ENCODE measurements at places on chromosomes 5 and 9. TPM values are rescaled to one million over a fixed set of nuclear protein-coding genes. Genes with fewer than 3 reads are reported as not detected.

SLC46A2 gene
- not detected for total RNA-seq

TXNDC8 gene
- not detected for total RNA-seq

GRCh38 chr5:153515301-153515700, 24.8 kb downstream of the GRIA1 start:
- DNase-seq: no peak

- DNase-seq: no peak
Observed at GRCh38 chr5:170585273-170585948, 81.6 kb downstream of the KCNIP1 start.

TIFAB gene
- not detected for total RNA-seq

AFAP1L1 gene
- total RNA-seq: 93.0 TPM

GRCh38 chr9:132731230-132731629, 61.0 kb downstream of the GTF3C4 start:
- DNase-seq: no peak

DNA sequence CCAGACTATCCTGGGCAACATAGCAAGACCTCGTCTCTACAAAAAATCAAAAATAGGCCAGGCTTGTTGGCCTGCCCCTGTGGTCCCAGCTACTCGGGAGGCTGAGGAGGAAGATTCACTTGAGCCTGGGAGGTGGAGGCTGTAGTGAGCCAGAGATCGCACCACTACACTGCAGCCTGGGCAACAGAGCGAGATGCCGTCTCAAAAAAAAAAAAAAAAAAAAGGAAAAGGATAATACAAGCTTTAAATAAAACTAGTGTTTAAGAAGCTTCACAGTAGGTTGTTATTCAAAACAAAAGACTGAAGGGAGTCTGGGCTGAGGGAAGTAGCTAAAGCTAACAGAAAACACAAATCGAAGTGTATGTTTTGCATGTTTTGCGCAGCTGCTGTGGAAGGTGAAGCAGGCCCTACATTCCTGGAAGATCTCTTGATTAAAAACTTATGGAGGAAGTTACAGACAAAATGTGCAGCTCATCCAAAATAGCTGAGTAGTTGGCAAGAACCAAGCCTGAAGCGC, 581 bp upstream of the C9orf40 start:
- no peak for DNase-seq

GRCh38 chr9:115189686-115190085, 71.7 kb upstream of the TNC start:
- no peak for DNase-seq

DNA sequence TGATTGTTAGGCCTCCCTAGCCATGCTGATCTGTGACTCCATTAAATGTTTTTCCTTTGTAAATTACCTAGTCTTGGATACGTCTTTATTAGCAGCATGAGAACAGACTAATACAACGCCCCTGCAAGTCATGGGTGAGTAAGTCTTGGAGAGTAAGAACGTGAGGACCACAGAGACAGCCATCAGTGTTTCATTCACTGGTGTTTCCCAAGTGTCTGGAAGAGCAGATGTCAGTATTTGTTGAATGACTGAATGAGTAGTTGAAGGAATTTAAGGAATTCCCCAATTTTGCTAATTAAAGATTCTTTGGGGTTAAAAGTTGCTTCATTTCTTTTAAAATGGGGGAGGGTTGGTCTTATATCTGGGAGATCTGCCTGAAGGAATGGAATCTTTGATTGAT, 178.8 kb downstream of the TRIO start:
- DNase-seq: no peak

- DNase-seq: no peak
Observed at GRCh38 chr9:113817171-113817570, 58.9 kb upstream of the ZNF618 start.

DNA sequence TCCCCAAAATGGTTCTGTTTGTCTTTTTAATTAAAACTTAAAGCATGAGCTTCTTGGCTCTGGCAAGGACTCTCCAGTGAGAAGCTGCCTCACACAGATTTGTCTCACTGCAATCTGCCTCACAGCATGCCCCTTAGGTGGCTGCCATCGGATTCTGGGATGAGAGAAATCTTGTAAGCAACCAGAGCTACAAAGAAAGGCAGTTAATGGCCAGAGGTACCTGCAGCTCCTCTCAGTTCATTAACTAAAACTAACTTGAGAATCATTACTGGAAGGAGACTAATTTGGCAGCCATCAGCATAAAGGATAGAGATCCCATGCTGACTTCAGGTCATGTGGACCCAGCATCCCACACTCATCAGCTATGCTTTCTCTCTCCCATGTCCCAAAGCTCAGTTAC, 220.6 kb upstream of the DMAC1 start:
- DNase-seq: no peak

- DNase-seq: no peak
Observed at GRCh38 chr5:55524816-55525215, 9.9 kb downstream of the PLPP1 start.

ZNF883 gene
- 1.2 TPM for total RNA-seq

FER gene
- 28.5 TPM for total RNA-seq

GRCh38 chr5:119358530-119358900, 2.7 kb downstream of the TNFAIP8 start:
- no peak for DNase-seq

DNA sequence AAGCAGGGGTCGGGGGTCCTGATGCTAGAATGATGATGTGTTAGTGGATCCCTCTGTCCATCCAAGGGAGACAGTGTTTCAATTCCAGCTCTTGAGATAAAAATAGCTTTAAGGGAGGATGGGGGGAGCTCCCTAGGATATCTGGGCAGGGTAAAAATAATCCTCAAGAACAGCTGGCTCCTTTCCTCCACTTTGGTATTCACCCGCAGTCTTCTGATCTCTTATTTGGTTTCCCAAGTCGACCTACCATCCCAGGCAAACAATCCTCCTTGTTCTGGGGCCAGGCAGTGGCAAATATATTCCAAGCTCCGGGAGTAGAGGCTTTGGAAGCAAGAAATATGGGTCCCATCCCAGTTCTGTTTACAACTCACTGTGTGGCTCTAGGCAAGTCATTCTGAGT, 14.5 kb upstream of the COL27A1 start:
- DNase-seq: no peak

DNA sequence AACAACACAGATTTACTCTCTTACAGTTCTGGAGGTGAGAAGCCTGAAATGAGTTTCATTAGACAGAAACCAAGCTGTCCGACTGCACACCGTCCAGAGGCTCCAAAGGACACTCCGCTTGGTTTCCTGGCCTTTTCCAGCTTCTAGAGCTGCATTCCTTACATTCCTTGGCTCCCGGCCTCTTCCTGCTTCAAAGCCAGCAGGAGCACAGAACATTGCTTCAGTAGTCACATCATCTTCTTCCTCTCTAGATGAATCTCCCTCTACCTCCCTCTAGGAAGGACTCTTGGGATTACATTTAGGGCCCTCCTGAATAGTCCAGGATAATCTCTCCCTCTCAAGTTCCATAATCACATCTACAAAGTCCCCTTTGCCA, 213.3 kb downstream of the CDK5RAP2 start:
- DNase-seq: no peak

ACTBL2 gene
- not detected for total RNA-seq

GRCh38 chr5:32531885-32532520, 53.4 kb upstream of the SUB1 start:
- no peak for DNase-seq

PAEP gene
- total RNA-seq: not detected

DNA sequence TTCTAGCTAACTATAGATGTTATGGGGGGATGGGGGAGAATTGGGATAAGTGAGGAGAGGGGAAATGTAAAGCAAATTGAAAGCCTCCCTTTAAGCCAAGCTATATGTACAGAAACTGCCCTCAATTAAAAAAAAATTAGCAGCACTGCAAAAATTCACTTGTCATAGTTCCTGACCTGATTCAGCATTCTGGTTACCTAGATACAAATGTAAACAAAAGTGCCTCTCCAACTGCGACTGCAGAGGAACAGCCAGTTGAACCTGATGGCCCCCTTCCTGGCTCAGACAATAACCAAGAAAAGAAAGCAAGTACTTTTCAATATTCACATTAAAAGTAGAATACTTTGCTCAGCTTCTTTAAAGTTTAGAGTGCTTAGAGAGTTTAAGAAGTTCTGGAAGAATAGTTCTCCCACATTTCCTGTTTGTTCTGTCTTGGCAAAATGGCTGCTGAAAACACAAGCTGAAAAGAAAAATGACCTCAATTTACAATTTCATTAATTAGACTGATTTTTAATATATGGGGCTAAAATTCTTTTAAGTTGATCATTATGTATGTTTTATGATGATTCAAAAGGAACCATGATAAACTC, 1.5 kb downstream of the FAM81B start:
- DNase-seq: no peak

GRCh38 chr5:74052441-74053221, 426.6 kb downstream of the ARHGEF28 start:
- no peak for DNase-seq

GRCh38 chr9:81259896-81260295, 429.5 kb downstream of the TLE1 start:
- DNase-seq: no peak

DNA sequence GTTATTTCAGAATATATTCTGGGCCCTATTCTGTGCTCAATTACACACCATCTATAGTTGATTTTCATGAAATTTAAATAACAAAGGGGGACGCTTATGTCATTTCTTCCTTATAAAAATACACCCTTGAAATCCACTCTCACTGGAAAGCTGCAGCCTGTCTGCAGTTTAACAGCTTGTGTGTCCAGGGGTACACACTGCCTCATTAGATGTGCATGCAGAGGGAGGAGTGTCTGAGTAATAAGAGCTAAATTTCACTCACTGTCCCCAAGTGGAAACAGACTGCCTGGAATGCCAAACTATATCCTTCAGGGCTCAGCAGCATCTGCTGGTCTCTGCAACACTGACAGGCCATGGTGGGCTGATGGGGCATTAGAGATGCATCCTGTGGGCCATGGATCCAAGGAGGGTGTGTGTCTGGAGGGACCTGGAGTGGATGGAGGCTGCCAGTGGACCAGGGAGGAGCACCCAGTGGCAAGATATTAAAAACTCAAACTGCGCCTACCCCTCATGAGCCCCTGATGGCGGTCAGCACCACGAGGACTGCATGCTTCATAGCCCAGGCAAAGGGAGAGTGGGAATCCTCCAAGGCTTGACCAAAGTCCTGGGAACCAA, 15.8 kb upstream of the TIFAB start:
- DNase-seq: no peak

GRCh38 chr5:109905906-109906305, 216.2 kb downstream of the MAN2A1 start:
- no peak for DNase-seq

DNA sequence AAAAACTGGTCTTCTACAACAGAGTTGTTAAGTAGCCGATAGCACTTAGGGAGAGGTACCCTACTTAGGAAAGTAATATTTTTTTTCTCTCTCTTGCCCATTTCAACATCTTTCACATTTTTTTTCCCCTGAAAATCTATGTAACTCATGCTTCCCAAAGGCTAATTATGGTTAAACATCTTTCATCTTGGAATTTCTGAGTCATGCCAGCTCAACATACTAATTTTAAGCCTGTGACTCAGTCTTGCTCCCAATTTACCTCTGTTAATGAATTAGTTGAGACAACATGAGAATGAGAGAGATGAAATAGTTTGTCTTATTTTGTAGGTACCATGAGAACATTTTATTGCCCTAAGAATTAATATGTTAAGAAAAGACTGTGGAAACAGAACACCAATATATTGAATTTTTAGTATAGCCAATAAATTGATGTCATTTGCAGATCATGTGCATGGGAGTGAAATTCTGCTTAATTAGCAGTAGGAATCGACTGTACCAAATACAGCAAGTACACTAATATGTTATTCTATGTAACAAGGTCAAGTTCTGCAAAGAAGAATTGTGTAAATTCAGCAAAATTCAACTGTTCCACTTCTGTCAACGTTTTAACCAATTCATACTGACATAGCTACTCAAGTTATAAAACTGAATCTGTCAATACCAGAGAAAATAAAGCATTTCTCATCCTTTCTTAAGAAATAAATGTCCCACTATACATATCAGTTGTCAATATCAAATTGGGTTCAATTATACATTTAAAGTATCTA, 550.0 kb downstream of the PTPRD start:
- DNase-seq: no peak

RGS3 gene
- 18.0 TPM for total RNA-seq

SPATA31A3 gene
- not detected for total RNA-seq

DNA sequence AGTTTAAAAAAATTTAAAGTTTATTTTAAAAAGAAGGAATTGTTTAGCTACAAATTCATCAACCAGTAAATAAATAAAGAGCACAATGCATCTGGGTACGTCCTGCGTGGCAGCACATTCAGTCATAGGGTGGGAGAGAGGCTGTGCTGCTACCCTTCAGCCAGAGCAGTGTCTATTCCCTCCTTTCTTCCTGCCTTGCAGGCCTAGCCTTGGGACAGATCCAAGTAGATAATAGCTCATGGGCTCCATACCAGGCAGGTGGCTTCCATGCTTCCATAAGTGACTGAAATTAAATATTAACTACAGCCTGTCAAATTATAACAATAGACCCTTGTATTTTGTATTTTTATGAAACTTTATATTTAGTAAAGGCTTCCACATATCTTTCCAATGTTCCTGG, 408.3 kb upstream of the RGMB start:
- no peak for DNase-seq

TLX3 gene
- not detected for total RNA-seq

DNA sequence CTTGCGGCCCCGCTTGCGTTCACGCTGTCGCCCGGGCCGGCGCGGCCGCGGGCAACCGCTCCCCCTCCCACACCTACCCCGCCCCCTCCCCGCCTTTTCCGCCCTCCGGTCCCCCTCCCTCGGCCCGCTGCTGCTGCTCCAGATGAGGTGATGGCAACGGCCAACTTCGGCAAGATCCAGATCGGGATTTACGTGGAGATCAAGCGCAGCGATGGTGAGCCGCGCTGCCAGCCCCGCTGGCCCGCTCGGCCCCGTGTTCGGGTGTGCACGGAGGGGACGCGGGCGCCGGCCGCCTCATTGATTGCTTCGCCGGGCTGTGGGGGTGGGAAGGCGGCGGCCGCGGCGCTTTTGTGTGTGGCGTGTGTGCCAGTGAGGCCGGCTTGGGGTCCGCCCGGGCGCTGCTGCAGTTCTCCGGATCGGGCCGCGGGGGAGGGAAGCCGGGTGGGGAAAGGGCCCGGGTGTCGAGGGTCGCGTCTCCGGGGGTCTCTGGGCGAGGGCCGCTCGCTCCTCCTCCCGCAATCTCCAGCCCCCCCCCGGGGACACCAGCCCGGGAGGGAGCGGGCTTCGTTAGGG, 403 bp downstream of the KIF2A start:
- peak; percentile 47 for DNase-seq

GABRA1 gene
- total RNA-seq: not detected

EGFL7 gene
- 169 TPM for total RNA-seq

- no peak for DNase-seq
Observed at GRCh38 chr9:108156270-108156998, 666.9 kb upstream of the KLF4 start.

C9orf152 gene
- not detected for total RNA-seq

ERAP2 gene
- total RNA-seq: 18.6 TPM

NAIP gene
- 35.0 TPM for total RNA-seq

RASEF gene
- 2.4 TPM for total RNA-seq

GRCh38 chr9:135969064-135969683, 8.0 kb upstream of the UBAC1 start:
- DNase-seq: no peak

- DNase-seq: no peak
Observed at GRCh38 chr9:37187292-37187691, 66.9 kb downstream of the ZCCHC7 start.

PAX5 gene
- total RNA-seq: not detected

Data from tibial nerve (tissue), 4 donors.